Activated effector memory CD4-positive, alpha-beta T cell treated with anti-CD3 and anti-CD28 coated beads, Interleukin-2, amount 50 U/mL, for 16 hours (primary cell): ENCODE measurements at places on chromosomes 3 and 15.

DNA sequence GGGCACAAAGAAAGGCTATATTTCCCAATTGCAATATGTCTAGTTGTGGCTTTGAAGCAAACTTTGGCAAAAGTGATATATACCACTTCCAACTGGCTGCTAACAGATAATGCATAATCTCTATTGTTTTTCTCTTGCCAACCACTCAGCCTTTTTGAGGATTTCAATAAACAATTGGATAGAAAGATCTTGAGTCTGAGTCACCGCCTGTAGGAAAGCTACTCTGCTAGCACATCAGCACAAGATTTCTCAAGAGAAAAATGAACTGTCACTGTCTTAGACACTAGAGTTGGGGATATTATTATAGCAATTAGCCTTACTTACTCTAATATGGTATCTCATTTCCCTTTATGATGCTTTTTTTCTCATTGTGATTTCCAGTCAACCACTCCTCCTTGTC is 119.7 kb downstream of the SST start:
- no peak for DNase-seq

- no peak for DNase-seq
These were observed 16.6 kb downstream of the NFKBIZ start for GRCh38 chr3:101865751-101866509.

DNA sequence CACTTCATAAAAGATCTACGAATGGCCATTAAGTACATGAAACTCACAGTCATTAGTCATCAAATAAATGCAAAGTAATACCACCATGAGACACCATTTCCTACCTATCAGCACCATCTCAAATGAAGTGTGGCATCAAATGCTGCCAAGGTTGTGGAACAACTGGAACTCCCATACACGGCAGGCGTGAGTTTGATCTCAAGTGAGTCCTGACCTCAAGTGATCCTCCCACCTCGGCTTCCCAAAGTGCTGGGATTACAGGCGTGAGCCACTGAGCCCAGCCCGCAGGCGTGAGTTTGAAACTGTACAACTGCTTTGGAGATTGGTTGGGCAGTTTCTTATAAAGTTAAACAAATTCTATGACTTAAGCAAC is 28.8 kb upstream of the HDAC11 start:
- peak; percentile 77 for DNase-seq

DNA sequence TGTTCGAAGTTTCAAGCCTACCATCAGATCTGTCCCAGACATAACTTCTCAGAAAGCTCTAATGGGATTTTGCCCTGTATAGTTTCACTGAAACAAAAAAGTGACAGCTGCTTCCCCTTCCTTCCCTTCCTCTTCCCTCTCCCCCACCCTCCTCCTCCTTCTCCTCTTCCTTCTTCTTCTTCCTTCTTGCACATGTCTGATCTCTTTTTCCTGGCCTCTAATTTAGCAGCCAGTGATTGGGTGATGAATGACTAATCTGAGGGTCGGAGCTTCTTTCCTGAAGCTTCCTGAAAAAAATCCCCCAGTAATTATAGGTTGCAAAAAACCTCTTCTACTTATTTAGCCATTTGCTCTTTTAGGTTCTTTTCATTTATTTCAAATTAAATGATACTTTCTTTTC is 168.7 kb downstream of the POTEB3 start:
- no peak for DNase-seq

DNA sequence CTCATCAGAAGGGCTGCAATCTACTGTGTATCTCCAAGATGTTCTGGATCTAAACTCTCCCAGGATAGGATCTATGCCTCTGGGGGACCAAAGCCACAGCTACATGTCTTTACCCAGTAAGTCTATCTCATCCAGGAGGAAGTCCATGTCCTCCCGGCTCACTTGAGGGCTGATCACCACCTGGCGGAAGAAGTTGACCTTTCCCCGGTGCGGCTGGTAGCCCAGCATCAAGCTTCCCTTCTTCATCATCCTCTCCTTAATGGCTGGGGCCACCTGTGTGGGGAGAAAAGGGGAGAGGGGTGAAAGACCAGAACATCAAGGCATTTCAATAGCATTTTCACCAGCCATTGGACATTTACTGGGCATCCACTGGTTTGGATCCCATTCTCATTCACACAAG is 121.7 kb downstream of the TGFBR2 start:
- DNase-seq: no peak

DNA sequence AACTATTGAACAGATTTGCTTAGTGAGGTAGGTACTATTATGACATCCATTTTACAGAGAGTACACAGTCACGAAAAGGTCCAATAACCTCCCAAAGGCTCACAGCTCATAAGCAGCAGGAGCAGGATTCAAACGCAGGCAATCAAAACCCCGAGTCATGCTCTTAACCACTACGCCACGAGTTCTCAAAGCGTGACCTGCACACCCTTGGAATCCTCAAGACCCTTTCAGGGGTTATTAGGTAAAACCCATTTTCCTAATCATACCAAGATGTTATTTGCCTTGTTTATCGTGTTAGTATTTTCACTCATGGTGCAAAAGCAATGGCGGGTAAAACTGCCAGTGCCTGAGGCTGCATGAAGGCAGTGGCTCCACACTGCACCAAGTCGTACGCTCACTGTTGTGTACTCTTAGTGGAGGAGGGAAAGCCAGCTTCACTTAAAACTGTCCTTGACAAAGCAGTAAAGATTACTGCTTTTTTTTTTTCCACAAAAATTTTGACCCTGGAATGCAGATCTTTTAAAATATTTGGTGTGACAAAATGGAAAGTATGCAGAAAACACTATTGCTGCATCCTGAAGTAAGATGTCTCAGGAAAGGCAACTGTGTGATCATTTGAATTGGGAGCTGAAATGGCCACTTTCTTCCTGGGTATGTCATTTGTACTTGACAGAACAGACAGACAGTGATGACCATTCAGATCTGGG is 96.1 kb downstream of the IGF2BP2 start:
- no peak for DNase-seq

GRCh38 chr15:51864408-51865056 is 35.1 kb downstream of the TMOD3 start:
- no peak for DNase-seq

DNA sequence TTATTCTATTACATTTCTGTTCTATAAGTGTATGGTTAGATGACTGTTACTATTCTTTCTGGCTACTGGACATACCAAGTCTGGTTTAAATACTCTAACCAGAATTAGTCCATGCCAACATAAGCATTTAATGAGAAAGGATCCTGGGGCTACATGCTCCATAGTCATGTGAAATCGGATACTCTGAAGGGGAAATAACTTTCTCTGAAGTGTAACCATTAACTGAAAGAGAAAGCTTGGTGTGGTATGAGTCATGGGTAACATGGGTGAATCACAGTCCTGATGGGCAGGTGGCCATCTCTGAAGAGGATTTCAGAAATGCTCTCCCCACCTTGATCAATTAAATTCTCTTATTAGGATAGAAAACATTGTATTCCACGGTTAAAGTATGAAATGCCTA is 69.4 kb downstream of the FHIT start:
- no peak for DNase-seq

DNA sequence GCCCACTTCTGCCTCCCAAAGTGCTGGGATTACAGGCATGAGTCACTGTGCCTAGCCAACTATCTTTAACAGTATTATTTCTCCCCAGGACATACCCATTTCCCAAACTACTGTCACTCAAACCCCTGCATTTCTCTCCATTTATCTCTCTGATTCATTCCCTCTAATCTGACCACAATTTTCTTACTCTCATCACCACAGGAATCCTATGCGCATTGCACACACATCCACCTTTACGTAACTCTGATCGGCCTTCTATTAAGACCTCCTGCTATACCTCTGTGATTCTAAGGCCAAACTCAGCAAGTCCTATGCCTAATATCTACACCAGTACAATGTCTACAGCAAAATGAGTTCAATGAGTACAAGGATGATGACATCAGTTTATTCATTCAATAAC is 235.0 kb downstream of the ULK4 start:
- DNase-seq: no peak

DNA sequence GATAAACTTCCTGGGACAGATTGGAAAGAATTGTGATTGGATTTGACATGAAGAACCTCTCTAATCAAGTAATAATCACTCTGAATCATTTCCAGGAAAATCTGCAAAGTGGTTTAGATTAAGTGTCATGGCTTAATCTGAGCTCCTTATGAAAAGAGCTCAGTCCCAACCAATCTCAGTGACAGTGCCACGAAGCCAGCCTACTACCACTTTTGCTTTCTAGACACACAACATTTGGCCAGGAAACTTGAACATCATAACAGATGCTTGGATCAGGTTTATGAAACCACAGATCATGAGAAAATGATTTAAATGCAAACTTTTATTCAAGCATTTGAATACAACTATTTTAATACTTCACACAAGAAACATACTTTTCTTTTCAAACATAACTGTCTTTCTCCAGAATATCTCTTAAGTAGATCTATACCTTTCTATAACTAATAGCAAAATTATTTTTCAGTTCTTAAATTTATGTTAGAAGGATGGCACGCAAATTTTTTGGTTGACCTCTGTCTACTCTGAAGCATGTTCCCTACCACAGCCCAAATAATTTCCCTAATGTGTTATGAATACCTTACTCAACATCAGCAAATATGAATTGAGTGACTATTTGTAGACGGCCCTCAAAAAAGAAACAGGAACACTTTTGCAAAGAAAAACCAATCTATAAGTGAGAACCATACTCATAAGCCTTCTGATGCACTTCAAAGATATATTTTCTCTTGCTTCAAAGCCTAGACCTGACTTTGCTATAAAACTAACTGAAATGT is 495.0 kb upstream of the ZNF385D start:
- DNase-seq: no peak
